ENCODE measurements at places on chromosomes 2 and 18. TPM values are rescaled to one million over a fixed set of nuclear protein-coding genes. Genes with fewer than 3 reads are reported as not detected.

AMER3 gene
- total RNA-seq: not detected

- no peak for DNase-seq
Measured at GRCh38 chr2:53969968-53970723, 647 bp downstream of the PSME4 start.

NT5DC4 gene
- total RNA-seq: not detected

DNA sequence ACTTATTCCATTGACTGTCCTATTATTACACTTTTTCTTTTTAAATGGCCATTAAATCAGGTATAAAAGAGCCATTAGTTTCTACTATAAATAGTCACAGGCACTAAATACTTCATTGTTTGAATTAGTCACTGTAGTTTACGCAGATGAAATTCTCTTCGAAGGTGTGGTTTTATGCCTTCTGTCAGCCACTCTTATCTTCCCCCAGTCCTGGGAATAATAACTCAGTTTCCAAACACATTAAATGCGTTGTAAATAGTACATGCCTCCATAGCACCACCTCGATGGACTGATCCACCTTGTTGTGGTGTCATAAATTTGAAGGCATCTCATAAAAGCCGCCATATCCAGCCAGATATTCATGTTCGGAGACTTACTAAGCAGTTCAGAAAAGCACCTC is 72.1 kb upstream of the PARD3B start:
- no peak for DNase-seq

CDKL4 gene
- total RNA-seq: not detected

DNA sequence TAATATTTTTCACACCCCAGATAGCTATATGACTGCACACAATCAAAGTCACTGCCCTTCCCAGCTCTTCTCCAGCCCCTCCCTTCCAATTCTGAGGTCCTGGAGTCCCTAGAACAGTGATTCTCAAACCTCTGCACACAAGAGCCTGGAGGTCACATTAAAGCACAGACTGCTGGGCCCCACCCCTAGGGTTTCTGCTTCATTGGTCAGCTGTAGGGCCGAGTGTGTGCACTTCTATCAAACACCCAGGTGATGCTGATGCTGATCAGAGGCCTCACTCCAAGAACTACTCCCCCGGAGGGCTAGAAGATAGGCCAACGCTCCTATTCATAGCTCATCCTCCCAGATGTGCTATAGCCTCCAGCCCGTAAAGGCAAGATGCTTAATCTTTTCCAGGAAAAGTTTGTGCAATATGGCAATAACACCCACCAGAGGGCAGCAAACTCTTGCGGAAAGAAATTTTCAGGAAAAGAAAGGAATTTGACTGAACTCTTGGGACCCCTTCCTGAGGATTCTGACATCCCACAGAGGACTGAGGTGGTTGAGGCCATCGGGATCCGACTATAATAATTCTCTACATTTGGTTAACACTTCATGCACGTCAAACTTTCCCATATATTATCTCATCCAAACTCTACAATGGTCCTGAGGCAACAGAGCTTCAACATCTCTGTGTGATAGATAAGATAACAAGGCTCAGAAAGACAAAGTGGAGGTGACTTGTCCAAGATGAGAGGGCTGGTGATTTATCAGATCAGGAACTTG is 194.2 kb upstream of the PKDCC start:
- DNase-seq: no peak

- DNase-seq: no peak
Measured at GRCh38 chr2:16169381-16169960, 229.1 kb downstream of the MYCN start.

- no peak for DNase-seq
Measured at GRCh38 chr18:28176948-28177827, at the start of gene CDH2. Gene CDH2, minus strand, starts transcription at chr18:28177130. Its CDS starts 108 bp downstream, at chr18:28177022.

- DNase-seq: no peak
Measured at GRCh38 chr2:158750458-158751125, 44.5 kb upstream of the DAPL1 start.

DNA sequence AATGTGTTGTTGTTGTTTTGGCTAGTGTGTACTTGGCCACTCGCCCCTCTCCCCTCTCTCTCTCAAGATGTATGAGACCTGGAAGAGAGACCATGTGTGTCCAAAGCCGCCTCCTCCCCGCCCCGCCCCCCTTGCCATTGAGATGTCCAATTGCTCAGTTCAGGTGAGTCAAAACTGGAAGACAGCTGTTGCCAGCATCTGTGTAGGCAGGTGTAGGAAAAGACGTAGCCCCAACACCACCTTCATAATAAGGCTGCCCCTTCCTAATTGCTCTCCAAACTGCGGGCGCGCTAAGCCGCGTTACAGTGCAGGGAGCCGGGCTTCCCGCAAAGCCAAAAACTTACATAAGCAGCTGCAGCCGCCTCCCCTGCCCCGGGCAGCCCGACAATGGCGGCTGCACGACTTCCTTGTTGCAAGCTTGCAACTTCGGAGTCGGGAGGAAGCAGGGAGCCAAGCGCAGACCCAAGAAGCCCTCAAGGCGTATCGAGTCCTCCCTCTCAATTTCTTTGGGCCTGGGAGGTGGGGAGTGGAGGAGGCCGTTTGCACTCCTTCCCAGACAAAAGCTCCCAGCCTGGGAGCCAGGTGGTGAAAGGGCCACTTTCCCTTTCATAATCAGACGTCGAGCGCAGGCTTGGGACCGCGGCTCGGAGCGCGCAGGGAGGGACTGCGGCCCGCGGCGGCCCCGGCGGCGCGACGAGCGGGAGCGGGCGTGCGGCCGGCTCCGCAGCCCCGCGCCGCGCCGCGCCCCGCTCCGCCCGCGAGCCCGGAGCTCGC is 882 bp downstream of the ZBTB14 start:
- no peak for DNase-seq

DNA sequence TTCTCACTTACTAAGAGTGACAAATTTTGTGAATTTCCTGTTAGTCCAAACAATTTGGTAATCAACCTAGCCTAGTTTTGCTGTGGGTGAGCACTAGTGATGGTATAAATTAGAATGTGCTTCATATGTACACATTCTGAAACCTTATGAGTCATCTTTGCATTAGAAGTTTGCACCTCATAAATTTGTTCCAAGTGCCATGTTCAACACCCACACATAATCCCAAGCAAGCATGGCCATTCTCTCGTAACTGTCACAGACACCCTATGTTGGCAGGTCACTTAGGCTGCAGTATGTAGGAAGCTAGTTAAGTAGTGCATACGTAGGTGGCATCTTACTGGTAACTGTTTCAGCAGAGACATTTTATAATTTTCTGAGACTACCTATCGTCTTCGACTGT is 46.9 kb downstream of the NAB1 start:
- no peak for DNase-seq

GPR55 gene
- not detected for total RNA-seq

Data from glomerular endothelial cell (primary cell).